ENCODE measurements at places on chromosomes 5 and 9.

DNA sequence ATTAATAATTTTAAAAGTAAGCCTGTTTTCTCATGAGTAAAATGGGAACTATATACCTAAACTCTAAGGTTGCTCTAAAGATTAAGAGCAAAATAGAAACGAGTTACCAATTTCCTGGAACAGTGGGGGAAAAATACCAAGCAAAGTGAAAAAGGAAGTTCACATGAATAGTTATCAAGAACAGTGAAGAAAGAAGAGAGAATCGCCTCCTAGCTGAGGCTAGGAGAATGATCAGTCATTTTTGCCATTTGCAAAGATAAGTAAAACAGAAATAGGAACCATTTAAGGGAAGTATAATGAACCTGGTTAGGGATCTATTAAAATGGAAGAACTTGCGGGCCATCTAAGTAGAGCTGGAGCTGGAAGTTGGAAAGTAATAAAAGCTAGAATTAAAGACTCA, 50.7 kb downstream of the P4HA2 start:
- DNase-seq: no peak

DNA sequence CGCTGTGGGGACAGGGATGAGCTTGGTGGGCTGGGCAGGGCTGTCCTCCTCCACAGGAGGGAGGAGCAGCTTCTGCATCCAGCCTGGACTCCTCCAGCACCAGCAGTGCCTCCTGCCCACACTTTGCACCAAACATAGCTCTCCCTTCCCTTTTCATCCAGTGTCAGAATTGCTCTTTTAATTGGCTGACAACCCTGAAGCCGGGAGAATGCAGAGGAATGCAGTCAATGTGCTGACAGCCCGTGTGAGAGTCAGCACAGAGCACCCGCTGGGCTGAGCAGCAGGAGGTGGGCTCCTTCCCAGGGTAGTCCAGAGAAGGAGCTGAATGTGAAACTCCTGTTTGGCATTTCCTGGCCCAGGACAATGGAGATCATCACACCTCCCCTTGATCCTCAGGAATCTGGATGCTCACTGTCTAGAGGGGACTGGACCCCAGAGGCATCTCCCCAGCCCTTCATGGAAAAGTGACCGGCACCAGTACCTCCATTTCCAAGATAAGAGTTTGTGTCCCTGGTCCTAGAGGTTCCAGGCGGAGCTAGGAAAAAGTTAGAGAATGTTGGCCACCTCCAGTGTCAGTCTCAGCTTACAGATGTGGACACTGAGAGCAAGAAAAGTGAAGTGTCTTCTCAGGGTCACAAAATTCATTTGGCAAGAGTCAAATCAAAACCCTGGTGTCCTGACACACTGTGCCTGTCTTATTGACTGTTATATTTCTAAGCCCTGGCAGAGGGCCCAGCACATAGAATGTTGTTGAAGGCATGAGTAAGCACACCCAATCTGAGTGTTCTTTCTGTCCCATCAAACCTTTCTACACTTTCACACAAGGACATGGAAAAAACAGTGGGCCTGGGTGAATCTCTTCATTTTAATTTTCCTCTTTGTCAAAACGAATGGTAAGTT, 202.1 kb downstream of the SNX18 start:
- no peak for DNase-seq

DNA sequence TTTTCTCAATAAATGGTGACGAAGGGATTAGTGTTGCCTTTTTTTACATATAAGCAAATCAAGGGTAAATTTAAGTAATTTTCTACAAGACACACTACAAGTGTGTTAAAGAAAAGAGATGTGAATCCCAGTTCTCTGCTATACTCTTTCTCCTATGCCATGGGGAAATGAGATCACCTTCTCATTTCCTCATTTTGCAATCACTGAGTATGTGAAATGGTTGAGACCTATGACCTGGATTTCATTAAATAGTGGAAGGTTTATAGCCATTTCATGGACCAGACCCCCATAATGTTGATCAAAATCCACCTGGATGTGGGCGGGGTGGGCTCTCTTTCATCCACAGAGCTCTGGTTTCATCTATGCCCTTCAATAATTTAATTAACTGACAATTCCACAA, 66.9 kb upstream of the SLIT3 start:
- no peak for DNase-seq

- DNase-seq: peak; percentile 3
Observed at GRCh38 chr5:57277085-57277484, 103.2 kb downstream of the GPBP1 start.

DNA sequence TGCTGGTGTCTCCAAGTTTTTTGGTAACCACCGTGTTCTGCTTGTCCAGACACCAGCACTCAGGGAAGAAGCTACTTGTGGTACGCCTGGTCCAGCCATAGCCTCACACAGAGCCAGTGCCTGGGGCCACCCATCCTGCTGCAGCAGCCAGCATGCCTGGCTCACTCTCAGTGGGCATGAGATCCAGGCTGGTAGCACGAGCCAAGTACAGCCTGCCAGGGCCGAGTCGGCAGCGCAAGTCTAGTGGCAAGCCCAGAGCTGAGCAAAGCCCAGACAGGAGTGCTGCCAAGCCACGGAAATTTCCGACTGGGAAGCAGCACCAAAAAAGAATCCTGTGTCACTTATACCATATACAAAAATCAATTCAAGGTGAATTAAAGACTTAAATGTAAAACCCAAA, 36.3 kb upstream of the FBXL17 start:
- no peak for DNase-seq

- DNase-seq: no peak
Observed at GRCh38 chr9:16174915-16175314, 622.1 kb downstream of the CCDC171 start.

- DNase-seq: no peak
Observed at GRCh38 chr9:16361939-16362338, 508.5 kb downstream of the BNC2 start.

DNA sequence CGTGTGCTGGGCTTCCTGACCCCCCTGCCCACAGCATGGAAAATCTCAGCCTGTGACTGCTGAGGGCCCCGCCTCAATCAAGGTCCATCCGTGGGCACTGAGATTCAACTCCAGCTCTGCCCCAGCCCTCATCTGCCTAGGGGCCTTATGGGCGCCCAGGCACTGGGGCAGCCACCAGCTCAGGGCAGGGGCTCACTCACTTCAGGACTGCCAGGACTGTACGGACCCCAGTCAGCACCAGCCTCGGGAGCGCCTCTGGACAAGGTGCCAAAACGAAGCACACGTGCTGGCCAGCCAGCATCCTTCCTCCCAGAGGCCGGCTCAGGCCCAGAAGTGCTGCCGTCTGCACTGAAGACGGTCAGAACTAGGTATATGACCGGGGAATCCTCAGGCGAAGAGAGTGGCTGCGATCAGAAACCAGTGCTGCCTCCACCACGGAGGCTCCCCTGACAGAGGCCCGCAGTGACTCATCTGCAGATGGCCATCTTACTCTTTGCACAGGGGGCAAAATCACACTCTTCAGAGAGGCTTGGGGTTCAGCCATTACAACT, 19.6 kb downstream of the CLPTM1L start:
- no peak for DNase-seq

DNA sequence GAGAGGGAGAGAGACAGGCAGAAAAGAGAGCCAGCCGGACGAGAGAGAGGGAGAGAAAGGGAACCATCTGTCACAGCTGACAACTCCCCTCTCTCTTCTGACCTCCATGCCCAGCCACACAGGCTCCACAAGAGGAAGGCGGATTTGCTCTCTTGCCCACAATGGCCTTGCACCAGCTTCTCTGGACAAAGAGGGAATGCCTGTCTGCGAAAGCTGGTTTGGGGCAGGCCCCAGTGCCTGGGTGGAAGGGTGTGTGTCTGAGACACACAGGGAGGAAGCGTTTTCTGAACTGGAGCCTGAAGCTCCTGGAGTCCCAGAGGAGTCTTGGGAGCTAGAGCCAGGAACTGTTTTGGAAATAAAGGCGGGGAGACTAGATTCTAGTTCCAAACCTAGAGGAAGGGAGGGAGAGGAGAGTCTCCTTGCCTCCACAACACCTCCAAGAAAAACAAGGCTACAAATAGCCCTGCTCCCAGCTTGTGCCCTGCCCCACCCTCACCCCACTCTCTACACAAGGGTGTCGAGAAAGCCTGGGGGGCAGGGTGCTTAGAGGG, 12.5 kb downstream of the C1QTNF2 start:
- DNase-seq: no peak

DNA sequence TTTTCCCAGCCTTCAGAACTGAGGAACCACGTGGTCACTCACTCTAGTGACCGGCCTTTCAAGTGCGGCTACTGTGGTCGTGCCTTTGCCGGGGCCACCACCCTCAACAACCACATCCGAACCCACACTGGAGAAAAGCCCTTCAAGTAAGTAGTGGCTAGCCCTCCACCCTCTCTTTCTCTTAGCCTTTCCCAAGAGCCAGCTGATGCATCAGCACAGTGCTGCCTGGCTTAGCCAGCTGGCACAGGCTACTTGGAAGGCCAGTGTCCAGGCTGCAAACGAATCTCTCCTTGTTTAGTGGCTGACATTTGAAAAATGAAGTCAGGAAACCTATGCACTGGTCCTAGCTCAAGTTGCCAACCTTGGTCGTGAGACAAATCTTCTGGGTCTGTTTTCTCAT, 91.1 kb downstream of the PRDM6 start:
- no peak for DNase-seq
